A172 (cell line): ENCODE measurements at places on chromosomes 3 and 15. TPM values are rescaled to one million over a fixed set of nuclear protein-coding genes. Genes with fewer than 3 reads are reported as not detected.

DNA sequence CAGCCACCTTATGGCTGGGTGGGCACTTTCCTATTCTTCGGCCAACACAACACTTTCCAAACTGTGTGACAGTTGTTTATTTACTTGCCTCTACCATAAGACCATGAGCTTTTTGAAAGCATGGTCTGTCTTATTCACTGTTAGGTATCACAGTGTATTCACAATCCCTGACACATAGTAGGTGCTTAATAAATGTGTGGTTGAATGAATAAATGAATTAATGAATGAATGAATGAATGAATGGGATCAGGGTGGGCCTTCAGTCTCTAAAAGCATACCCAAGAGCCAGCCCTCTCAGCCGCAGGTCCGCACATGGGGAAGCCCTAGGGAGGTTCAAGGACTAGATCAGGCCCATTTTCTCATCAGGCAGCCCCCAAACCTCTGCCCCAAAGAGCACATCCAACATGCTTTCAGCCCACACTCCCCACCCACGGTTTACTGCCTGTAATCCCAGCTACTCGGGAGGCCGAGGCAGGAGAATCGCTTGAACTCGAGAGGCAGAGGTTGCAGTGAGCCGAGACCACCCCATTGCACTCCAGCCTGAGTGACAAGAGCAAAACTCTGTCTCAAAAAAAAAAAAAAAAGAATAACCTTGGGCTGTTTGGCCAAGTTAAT is 95.9 kb downstream of the LIPC start:
- DNase-seq: no peak

TEX55 gene
- total RNA-seq: not detected in 2 replicates

DNA sequence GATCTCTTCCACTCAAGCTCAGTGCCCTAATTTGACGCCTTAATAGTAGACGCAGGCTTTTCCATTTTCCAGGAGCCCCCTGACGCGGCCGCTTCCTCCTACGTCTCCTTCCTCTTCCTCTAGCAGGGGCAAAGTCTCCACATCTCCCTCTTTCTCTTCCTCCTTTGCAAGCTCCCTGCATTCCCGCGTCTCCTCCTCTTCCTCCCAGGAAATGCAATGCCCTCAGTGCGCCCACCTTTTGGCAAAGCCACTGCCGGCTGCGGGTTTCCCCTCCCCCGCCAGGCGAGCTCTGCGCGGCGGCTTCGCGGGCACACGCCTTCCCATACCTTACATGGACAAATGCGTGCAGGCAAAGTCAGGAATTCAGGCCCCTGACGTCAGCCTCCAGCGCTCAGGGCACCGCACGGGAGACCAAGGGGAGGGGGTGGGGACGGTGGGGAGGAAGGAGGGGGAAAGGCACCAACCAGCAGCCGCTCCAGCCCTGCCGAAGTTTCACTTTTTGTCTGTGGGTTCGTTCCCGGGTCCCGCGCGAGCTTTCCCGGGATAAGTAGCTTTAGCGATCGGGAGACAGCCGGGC is 432 bp upstream of the LPP start:
- peak; percentile 86 for DNase-seq

- DNase-seq: no peak
Observed at GRCh38 chr3:102084704-102085103, 235.4 kb downstream of the NFKBIZ start.

EPHB1 gene
- not detected in 2 replicates for total RNA-seq

DNA sequence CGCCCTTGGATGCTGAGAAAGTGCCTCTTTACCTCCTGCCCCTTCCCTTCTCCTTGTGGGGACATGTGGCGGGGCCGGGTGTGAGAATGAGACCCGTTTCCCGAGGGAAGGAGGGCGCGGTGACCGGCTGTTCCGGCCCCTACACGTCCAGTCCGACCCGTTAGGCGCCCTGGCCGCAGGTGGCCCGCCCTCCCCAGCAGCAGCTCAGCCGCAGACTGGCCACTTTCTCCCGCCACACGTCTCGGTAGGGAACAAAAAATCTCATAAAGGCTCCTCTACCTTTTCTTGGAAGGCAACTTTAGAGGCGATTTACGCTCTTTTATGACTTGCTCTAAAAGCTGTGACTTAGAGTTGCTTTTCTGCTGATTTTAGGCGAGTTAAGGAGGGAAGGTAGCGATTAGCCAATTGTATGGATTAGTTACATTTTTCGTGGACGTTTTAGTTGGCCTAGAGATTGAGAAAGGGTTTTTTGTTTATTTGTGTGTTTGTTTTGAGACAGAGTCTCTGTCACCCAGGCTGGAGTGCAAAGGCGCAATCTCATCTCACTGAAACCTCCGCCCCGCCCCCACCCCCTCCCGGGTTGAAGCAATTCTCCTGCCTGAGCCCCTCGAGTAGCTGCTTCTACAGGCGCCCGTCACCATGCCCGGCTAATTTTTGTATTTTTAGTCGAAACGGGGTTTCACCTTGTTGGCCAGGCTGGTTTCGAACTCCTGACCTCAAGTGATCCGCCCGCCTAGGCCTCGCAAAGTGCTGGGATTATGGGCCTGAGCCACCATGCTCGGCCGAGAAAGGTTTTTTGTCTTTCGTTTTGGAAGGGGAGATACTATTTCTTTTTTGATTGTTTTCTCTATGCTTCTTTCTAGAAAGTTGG is 8.3 kb upstream of the PGPEP1L start:
- DNase-seq: no peak

IL5RA gene
- total RNA-seq: not detected in 2 replicates

GRCh38 chr3:132008837-132009236 is 26.0 kb downstream of the CPNE4 start:
- no peak for DNase-seq

DNA sequence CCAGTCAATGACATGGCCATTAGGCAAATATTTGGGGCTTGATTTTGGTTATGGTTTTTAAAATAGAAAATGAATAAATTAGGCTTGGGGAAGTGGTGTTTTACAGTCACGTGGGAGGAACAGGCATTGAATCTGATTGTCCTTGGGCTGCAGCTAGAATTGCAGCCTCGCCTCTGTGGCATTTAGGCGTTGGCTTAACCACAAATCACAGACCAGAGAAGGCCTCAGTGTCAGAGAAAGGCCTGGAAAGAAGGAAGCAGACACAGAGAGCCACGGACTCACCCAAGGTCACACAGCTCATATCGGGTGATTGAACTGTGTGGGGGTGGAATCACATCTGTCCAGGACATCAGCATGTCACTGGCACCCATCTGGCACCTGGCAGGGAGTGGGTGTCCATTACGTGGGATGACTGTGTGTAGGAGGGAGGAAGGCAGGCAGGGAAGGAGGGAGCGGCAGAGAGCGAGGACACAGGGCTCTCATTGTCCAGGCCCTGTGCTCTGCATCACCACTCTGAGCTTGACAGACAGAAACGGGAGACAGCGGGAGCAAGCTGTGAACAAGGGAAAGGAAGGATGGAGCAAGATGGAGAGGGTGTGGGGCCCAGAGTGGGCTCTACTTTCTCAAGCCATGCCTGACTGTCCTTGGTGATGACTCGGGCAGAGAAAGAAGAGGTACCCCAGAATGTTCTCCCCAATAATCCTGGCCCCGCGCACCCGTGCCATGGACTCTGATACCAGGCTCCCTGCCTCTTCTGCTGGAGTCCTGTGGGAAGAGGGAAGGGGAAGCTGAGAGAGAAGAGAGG is 186.4 kb downstream of the FAM43A start:
- peak; percentile 70 for DNase-seq

CHST14 gene
- total RNA-seq: 39.0 and 49.1 TPM in 2 replicates
